ENCODE measurements at places on chromosomes 4 and X. TPM values are rescaled to one million over a fixed set of nuclear protein-coding genes. Genes with fewer than 3 reads are reported as not detected.

NAT8L gene
- polyA plus RNA-seq, result 10.8 TPM

CT47B1 gene
- polyA plus RNA-seq, result not detected

RHOH gene
- 2.5 TPM for polyA plus RNA-seq

IL13RA2 gene
- polyA plus RNA-seq, result not detected

MTTP gene
- 0.08 TPM for polyA plus RNA-seq

GRCh38 chrX:139224953-139225665 lies 305.4 kb upstream of the F9 start:
- peak; percentile 50 for DNase-seq
- no peak overlapping the region for H3K27ac ChIP-seq
- no peaks in the 10 kb centered on the region for H3K4me1 ChIP-seq
- H3K27me3 ChIP-seq, result no peaks in the 10 kb centered on the region
- no peaks in the 10 kb centered on the region for H3K36me3 ChIP-seq

DNA sequence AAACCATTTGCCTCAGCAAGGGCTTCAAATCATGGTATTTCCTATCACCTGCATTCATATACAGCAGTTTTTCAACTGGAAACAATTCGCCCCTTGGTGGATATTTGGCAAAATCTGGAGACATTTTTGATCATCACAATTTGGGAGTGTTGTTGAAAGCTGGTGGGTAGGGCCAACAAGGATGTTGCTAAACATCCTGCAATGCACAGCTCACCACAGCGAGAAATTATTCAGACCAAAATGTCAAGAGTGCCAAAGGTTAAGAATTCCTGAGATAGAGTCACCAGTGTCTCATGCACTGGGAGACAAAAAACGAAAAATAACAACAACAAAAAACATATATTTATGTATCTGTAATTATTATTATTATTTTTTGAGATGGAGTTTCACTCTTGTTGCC lies 435.2 kb upstream of the CTSO start:
- no peaks in the 10 kb centered on the region for H3K27me3 ChIP-seq
- no peaks in the 10 kb centered on the region for H3K36me3 ChIP-seq
- no peak overlapping the region for H3K27ac ChIP-seq

- DNase-seq, result no peak
- H3K27ac ChIP-seq, result no peak overlapping the region
- no peak overlapping the region for H3K4me3 ChIP-seq
- H3K4me1 ChIP-seq, result no peaks in the 10 kb centered on the region
- no peaks in the 10 kb centered on the region for H3K36me3 ChIP-seq
- no peaks in the 10 kb centered on the region for H3K27me3 ChIP-seq
Observed at GRCh38 chrX:115337491-115338144, 48.1 kb downstream of the LUZP4 start.

DNA sequence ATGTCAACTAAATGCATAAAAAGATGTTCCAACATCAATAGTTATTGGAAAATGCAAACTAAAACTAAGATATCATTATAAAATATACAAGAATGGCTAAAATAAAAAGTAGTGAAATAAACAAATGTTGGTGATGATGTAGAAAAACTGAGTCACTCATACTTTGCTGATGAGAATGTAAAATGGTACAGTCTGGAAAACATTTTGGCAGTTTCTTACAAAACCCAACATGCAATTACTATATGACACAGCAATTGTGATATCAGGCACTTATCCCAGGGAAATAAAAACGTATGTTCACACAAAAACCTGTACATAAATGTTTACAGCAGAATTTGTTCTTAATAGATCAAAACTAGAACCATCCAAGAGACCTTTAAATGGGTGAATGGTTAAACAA lies 182.6 kb downstream of the RTL9 start:
- DNase-seq, result no peak
- H3K27ac ChIP-seq, result no peak overlapping the region
- no peaks in the 10 kb centered on the region for H3K4me1 ChIP-seq
- no peaks in the 10 kb centered on the region for H3K36me3 ChIP-seq
- H3K4me3 ChIP-seq, result no peak overlapping the region
- H3K27me3 ChIP-seq, result no peaks in the 10 kb centered on the region

- no peaks in the 10 kb centered on the region for H3K27me3 ChIP-seq
- DNase-seq, result no peak
- H3K4me1 ChIP-seq, result no peaks in the 10 kb centered on the region
- H3K36me3 ChIP-seq, result no peaks in the 10 kb centered on the region
- no peak overlapping the region for H3K27ac ChIP-seq
- no peak overlapping the region for H3K4me3 ChIP-seq
Observed at GRCh38 chr4:157372567-157372966, 152.0 kb downstream of the GRIA2 start.

GRCh38 chr4:157005193-157005592 lies 33.6 kb upstream of the PDGFC start:
- no peaks in the 10 kb centered on the region for H3K36me3 ChIP-seq
- H3K27ac ChIP-seq, result no peak overlapping the region
- no peak overlapping the region for H3K4me3 ChIP-seq
- no peak for DNase-seq
- no peaks in the 10 kb centered on the region for H3K27me3 ChIP-seq

DNA sequence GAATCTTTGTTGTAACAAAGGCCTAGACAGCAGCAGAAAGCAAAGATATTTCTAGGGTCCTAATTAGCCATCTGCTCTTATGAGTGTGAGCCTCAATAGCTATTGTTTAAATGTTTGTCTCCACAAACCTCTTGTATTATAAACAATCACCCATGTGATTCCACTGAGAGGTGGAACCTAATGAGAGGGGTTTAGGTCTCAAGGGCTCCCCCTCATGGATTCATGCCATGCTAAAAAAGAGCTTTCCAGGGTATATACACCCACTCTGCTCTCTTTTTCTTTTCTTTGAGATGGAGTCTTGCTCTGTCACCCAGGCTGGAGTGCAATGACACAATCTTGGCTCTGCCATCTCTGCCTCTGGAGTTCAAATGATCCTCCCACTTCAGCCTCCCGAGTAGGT lies 42.1 kb downstream of the TRIM61 start:
- H3K4me1 ChIP-seq, result no peaks in the 10 kb centered on the region
- DNase-seq, result no peak
- H3K4me3 ChIP-seq, result no peak overlapping the region
- H3K27ac ChIP-seq, result no peak overlapping the region
- H3K36me3 ChIP-seq, result no peaks in the 10 kb centered on the region
- H3K27me3 ChIP-seq, result no peaks in the 10 kb centered on the region

DNA sequence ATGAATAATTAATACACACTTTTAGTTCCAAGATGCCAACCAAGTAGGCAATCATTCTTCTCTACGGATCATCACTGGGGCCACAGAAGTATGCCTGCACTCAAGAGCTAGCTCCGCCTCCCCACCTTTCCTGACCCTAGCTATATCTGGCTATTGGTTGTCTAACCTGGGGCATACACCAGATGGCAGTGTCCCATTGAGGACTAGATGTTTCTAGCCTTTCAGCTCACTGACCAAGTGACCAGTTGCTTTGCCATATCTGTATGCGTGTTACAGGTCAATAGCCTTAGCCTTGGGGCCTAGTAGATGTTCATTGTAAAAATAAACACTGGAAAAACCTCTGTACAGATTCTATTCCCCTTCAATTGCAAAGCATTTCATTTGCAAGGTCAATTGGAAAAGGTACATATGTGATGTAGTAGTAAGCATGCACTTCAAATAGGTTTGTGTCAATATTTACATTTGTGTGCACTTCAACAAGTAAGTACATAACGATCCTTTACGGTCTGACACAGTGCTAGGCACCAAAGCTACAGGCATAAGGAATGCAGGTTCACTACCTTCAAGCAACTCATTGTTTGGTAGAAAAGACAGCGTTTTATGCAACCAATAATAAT lies 521.7 kb downstream of the PPARGC1A start:
- no peak overlapping the region for H3K4me3 ChIP-seq
- H3K36me3 ChIP-seq, result no peaks in the 10 kb centered on the region
- peak; percentile 62 for DNase-seq
- H3K27me3 ChIP-seq, result no peaks in the 10 kb centered on the region
- H3K27ac ChIP-seq, result no peak overlapping the region

DNA sequence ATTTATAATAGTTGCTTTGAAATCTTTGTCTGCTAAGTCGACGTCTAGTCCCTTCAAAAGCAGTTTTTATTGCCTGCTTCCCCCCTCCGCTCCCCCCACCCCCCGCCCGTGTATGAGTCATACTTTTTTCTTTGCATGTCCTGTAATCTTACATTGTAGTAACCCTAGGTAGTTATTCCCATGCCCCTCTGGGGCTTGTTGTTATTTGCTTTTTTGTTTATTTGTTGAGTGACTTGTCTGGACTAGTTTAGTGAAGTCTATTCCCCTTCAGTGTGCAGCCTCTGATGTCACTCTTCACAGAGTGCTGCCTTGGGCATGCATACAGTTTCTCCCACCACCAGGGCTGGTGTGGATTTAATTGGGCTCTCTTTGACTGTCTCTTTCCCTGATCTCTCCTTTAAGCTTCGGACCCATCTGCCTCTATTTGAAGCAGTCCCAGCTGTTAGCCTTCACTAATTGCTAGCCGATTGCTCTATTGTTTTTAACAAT lies 86.2 kb downstream of the PPEF1 start:
- peaks cover 2% of the 10 kb centered on the region for H3K4me1 ChIP-seq
- H3K27me3 ChIP-seq, result no peaks in the 10 kb centered on the region
- no peak overlapping the region for H3K27ac ChIP-seq
- peak; percentile 35 for DNase-seq
- no peaks in the 10 kb centered on the region for H3K36me3 ChIP-seq

DNA sequence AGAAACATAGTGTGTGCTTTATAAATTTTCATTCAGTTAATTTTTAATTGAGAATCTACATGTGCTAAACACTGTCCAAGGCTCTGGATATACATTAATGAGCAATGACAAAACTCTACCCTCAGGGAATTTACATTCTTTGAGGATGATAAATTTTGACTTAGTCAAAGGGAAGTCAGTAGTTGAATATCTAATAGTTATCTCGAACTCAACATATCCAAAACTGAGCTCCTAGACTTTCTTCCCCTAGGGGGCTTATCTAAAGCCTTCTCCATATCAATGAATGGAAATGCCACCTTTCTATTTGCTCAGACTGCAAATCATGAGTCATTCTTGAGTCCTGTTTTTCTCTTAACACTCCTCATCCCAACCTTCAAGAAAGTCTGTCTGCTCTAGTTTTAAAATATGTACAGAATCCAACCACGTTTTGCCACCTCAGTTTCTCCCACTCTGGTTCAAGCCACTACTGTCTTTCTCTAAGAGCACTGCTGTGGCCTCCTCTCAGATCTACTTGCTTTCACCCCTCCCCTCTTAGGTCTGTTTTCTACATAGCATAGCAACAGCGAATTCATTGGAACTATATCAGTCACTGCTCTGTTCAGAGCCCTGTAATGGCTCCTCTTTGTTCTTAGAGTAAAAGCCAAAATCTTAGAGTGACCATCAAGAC lies 9.5 kb downstream of the PARM1 start:
- no peak overlapping the region for H3K27ac ChIP-seq
- H3K27me3 ChIP-seq, result no peaks in the 10 kb centered on the region
- H3K4me1 ChIP-seq, result no peaks in the 10 kb centered on the region
- DNase-seq, result no peak
- H3K36me3 ChIP-seq, result no peaks in the 10 kb centered on the region

DNA sequence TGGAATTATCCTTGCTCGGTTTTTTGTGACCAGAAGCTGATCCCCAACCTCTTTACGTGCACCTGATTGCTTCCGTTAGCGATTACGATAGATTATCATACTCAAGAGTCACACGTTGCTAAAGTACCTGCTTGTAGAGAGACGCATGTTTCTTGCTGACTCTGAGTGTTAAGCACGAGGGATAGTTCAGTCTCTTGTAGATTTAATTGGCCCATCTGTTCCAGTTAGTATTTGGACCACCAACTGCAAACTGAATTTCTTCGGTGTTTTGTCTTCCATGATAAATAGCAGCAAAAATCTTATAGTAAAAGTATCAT lies 516 bp upstream of the COX18 start:
- DNase-seq, result no peak
- H3K36me3 ChIP-seq, result peaks cover 14% of the 10 kb centered on the region
- H3K4me3 ChIP-seq, result peak overlapping the region; percentile 87
- H3K27ac ChIP-seq, result peak overlapping the region; percentile 92
- H3K27me3 ChIP-seq, result no peaks in the 10 kb centered on the region

- H3K27me3 ChIP-seq, result no peaks in the 10 kb centered on the region
- no peak overlapping the region for H3K27ac ChIP-seq
- H3K36me3 ChIP-seq, result no peaks in the 10 kb centered on the region
- H3K4me1 ChIP-seq, result no peaks in the 10 kb centered on the region
Observed at GRCh38 chr4:28247805-28248204, 1387.2 kb downstream of the STIM2 start.

DNA sequence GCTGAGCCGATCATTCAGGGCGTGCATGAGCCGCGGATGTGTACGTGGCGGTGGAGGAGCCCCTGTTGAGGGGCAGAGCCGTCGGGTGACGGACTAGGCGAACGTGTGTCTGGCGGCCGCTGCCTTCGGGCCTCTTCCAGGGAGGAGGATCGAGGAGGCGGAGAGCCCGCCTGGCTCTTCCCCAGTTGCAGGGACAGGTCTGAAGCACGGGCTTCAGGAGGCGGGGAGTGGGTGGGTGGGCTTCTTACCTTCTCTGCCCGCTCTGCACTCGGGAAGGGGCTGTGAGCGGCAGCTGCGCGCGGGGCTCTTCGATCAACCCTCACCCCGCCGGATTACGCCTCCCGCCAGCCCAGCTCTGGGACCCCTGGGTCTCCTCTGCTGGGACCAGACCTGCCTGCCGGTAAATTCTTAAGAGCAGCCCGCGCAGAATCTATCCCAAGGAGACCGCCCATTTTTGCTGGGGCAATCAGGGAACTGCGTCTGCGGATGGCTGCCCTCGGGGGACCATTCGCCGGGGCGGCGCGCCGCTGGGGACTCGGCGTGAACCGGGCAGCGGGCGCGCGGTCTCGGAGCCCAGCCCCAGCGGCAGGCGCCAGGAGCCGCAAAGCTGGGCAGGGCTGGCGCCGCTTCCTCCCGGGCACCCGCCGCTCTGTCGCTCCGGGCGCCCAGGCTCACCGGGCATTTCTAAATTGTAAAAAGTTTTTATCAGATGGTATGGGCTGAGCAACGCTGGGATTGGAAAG lies 4.9 kb downstream of the PLAC8 start:
- DNase-seq, result no peak
- H3K36me3 ChIP-seq, result no peaks in the 10 kb centered on the region
- H3K4me3 ChIP-seq, result peak overlapping the region; percentile 88
- no peaks in the 10 kb centered on the region for H3K27me3 ChIP-seq
- peaks cover 5% of the 10 kb centered on the region for H3K4me1 ChIP-seq
- H3K27ac ChIP-seq, result no peak overlapping the region

GRCh38 chrX:147953976-147954375 lies 27.2 kb upstream of the FMR1NB start:
- no peaks in the 10 kb centered on the region for H3K27me3 ChIP-seq
- DNase-seq, result no peak
- no peaks in the 10 kb centered on the region for H3K36me3 ChIP-seq
- H3K4me1 ChIP-seq, result no peaks in the 10 kb centered on the region

- no peak overlapping the region for H3K4me3 ChIP-seq
- no peak overlapping the region for H3K27ac ChIP-seq
- no peak for DNase-seq
- H3K27me3 ChIP-seq, result no peaks in the 10 kb centered on the region
Observed at GRCh38 chr4:3403348-3403906, 38.3 kb upstream of the HGFAC start.

DNA sequence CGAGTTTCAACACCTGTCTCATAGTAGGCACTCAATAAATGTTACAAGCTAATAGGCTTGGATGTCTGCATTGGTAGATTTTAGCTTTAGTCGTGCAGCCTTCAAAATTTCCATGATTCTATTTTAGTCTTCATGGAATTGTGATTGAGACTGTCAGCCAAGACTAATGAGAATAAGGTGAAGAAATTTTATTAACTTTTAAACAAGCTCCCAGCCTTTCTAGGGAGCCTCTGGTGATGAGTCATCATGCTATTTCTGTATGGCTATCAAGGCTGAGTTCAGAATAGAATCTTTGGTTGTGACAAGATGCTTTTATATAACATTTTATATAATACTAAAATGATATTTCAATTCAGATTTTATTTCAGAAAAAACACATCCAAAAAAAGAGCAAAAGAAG lies 685.8 kb downstream of the GABRG1 start:
- no peak overlapping the region for H3K27ac ChIP-seq
- H3K4me3 ChIP-seq, result no peak overlapping the region
- no peaks in the 10 kb centered on the region for H3K36me3 ChIP-seq
- H3K27me3 ChIP-seq, result no peaks in the 10 kb centered on the region
